ENCODE measurements at places on chromosomes 16 and 17.

GRCh38 chr17:41615454-41615853 is 2.9 kb upstream of the KRT16 start:
- no peak for DNase-seq

- DNase-seq, result no peak
These were observed 11.0 kb downstream of the KRT33A start for GRCh38 chr17:41339571-41340172.

DNA sequence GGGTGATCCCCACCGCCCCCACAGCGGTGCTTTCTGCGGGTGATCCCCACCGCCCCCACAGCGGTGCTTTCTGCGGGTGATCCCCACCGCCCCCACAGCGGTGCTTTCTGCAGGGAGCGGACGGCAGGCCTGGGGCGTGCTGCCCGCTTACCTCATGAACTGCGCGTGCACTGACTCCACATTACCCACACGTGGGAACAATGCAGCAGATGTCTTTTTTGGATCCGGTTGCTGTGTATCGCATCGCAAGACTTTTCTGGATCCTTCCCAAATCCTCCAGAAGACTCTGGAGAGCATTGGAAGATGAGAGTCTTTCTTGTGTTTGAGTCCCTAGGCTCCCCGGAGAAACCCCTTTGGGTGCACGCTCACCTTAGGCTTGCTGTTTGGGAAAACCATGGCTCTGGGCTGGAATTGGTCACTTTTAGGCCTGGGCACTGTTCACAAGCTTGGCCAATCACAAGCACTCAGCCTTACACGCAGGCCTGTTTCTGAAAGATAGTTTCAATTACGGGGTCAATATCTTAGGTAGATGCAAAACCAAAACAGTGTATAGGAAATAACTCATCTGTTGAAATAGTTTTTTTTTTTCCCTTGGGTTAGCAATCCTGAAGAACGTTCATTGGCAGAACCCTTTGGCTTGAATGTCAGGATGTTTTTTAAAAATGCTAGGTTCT is 201.8 kb downstream of the RPTOR start:
- no peak for DNase-seq

GRCh38 chr16:68197250-68197649 is 38.7 kb downstream of the ESRP2 start:
- no peak for DNase-seq

GRCh38 chr17:67836205-67836987 is 11.1 kb downstream of the BPTF start:
- no peak for DNase-seq

DNA sequence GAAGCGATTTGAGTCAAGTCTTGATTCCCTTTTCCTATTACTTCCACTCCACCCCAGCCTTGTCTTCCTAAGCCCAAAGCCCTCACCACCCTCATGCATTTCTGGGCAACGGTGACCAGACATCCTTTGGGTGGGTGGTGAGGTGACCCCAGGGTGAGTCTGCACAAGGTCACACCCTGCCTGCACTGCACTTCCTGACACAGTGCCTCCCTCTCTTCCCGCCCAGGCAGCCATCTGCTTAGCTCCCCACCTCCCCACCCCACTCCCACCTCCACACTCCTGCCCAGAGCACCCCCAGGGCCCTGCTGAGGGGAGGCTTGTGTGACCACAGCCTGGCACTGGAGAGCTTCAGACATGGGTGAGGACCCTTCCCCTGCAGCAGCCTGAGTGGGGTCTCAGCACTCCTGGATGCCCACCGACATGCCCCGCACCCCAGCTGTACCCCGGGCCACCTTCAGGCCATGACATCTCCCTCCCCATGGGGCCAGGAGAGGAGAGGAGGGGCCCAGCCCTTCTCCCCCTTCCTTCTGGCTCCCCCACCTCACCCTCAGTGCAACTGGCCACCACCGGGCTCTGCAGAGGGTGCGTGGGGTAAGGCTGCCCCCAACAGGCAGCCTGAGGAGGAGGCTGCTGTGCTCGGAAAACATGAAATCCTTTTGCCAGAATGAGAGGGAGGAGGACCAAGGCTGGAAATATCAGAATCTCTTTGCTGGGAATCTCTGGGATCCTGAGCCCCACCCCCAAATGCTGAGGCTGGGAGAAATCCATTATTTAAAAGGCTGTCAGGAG is 68.6 kb downstream of the CCT6B start:
- DNase-seq, result peak; percentile 19

DNA sequence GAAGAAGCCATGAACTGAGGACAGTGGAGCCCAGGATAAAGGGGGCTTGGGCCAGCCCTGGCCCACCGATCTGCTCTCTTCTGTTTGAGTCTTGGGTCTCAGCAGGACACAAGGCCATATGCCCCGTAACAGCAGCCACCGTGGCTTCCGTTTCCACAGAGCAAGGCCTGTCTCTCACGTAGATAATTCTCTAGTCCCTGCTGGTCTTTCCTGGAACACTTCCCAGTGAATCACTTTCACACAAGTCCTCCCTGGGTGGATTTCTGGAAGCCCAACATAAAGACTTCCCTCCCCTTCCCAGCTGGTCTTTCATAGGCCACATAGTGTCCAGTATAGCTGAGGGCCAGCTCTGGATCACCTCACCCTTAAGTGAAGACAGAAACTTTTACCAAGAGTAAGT is 19.9 kb upstream of the C16orf78 start:
- no peak for DNase-seq

DNA sequence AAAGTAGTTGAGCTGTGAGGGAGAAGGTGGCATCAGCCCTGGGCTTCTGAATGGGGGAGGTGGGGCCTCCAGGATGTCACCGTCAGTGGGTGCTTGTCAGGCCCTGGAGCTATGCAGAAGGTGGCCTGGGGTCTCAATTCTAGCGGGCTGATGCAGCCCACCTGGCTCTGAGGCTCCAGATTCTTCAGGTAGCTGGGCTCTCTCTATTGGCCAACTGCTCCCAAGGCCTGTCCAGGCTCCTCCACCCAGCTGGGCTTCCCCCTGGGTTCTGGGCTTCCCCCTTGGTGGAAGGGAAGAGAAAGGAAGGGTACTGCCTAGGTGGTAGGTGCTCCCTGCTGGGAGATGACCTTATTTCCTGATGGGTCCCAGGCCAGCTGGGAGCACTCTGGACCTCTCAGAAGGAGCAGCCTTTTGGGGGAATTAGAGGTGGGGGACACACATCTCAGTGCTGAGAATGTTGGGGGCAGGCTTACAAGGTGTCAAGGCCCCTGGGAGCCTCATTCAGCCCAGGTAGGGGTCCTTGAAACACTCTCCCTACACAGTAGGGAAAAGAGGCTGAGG is 1728.3 kb downstream of the TP53TG3F start:
- no peak for DNase-seq

- no peak for DNase-seq
These were observed 21.5 kb upstream of the SKAP1 start for GRCh38 chr17:48451489-48451888.

DNA sequence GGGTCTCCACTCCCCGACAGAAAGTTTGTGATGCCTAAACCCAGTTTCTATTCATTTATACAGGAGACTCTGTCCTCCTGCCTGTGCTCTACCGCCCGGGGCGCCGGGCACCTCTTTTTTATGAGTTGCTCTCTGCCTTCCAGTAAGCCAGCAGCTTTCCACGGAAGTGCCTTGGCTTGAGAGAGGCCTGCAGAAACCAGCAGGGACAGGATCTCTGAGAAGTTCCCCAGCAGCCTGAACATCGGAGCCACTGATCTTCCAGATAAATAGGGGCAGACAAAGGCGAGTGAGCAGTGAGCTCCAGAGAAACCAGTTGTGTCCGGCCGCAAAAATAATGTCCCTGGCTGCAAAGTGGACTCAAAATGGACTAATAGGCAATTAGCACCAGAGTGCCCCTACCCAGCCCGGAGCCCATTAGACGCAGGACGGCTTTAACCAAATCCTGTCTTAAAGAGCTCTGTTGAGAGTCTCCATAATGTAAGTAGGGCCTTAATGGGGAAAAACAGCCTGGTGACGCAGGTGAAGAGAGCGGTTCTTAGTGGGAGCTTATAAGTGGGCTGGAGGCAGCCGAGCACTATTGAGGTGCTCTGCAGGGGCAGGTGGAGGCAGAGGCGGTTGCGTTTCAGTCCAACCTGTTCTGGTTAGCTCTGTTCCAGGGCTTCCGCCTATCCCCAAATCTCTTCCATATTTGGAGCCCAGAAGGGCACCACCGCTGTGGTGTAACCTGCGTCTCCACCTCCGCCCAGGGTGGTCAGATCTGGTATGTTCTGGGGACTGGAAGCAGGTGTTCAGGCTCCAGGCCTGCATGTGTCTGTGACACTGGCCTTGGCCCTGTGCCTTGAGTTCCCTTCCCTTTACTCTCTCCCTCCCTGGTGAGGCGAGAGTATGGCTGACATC is 74.1 kb downstream of the NT5M start:
- no peak for DNase-seq

GRCh38 chr17:80565343-80566053 is 20.9 kb downstream of the RPTOR start:
- DNase-seq, result no peak

DNA sequence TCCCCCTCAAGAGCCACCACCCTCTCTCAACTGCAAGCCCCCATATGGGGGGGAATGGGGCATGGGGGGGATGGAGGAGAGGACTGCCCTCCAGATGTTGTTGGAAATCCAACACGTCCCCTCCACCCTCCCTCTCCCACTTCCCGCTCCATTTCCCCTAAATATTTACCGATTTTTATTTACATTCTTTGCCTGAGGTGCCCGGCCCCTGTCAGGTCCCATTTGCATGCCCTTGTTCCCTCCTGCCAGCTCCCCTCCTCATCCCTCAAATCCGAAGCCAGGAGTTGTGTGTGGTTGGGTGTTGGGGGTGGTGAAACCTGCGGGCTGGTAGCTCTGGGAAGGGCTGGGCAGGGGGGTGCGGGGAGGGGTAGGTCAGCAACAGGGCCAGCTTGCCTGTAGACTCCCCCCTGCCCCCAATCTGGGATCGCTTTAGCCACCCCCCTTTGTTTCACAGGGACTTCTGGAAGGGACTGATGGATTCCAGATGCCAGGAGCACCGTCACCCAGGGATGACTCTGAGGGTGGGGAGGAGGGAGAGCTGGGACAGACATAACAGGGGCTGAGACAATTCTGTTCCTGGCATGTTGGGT is 39.7 kb upstream of the NGFR start:
- DNase-seq, result no peak

- no peak for DNase-seq
These were observed 169.9 kb downstream of the SPECC1 start for GRCh38 chr17:20179041-20179440.

DNA sequence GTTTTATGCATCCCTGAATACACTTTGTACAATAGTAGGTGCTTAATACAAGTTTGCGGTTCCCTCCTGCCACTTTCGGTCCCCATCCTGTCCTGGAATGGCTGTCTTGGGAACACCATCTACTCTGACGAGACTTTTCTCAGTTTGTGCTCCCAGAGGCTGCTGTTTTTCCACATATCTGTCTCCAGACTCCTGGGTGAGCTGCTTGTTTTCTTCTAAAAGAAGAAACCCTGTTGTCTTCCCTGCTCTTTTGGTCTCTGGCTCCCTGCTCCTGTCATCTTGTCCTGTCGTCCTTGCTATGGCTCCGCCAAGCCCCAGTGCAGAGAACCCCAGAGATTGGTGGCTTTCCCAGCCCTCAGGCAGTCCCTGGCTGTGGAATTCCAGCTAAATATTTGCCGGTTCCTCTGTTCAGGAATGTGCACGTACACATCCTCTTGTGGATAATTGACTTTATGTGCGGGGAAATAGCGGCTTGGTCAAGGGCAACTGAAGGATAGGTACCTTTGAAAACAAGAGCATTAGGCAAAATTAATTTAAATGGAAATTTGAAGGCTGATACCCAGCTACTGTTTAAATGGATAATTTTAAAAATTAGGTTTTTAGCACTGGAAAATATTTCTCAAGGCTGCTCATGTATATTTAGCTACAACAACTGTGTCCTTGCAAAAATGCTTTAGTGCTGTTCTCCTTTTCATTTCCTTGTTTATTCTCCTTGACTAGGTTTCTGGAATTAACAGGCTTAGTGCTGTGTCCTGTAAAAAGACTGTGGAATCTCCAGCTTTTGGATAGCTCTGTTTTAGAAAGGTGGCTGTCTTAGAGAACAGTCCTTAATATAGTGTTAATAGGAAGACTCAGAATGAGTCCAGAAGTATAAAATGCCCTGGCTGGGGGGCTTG is 50.2 kb upstream of the SLC12A3 start:
- DNase-seq, result no peak

DNA sequence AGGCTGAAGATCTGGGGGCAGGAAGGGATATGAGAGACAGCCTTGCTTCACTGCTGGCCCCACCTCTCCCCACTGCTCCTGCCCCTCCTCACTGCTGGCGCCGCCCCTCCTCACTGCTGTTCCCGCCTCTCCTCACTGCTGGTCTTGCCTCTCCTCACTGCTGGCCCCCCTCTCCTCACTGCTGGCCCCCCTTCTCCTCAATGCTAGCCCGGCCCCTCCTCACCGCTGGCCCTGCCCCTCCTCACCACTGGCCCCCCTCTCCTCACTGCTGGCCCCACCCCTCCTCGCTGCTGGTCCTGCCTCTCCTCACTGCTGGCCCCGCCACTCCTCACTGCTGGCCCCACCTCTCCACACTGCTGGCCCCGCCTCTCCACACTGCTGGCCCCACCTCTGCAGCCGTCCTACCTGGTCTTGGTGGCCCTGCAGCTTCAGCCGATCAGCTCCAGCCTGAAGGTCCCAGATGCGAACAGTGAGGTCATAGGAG is 9.5 kb upstream of the PAM16 start:
- no peak for DNase-seq

GRCh38 chr17:57530026-57530425 is 215.1 kb downstream of the CCDC182 start:
- DNase-seq, result no peak

- DNase-seq, result no peak
These were observed 250.6 kb upstream of the ZFHX3 start for GRCh38 chr16:73298562-73298961.

- DNase-seq, result no peak
These were observed 147.4 kb downstream of the SEC14L1 start for GRCh38 chr17:77288115-77288619.

GRCh38 chr17:76076765-76077583 is 2.0 kb upstream of the ZACN start:
- DNase-seq, result no peak

DNA sequence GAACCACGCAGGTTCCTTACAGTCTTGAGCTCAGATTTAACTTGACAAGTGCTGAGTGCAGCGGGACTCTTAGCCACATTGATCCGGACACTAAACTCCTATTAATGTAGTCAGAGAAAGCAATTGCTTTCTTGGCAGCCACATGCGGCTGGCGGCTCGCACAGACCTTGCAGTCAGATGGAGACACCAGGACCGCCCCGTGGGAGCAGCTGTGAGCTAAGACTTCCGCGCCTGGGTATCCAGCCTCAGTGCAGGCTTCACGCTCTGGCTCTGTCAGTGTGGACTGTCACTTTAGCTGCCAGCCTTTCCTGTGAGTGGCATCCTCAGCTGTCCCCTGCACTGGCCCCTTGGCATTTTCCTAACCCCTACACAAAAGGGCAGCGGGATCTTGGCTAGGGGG is 80.9 kb upstream of the NLRP1 start:
- no peak for DNase-seq

- no peak for DNase-seq
These were observed 35.7 kb upstream of the MED9 start for GRCh38 chr17:17440938-17441675.

DNA sequence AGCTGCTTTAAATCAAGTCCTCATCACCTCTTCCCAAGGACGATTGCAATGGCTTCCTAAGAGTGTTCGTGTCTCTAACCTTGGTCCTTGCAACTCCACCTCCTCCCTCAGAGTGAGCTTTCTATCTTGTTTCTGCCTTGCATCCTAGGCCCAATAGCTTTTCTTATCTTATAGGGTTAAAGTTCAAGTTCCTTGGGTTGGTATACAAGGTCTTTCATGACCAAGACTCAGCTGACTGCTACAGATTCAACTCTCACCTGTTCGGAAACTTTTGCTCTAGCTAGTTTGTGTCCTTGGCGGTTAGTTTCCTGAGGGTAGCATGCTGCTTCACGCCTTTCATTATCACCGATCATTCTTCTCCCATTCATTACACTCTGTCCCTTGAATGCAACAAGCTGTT is 10.6 kb downstream of the SPACA3 start:
- no peak for DNase-seq

All from NCI-H1105 treated with DMSO at 0.1 percent for 48 hours (cell line).